ENCODE measurements at places on chromosomes 4 and X.

- DNase-seq = no peak
Observed at GRCh38 chr4:118683513-118683912, 1.7 kb upstream of the METTL14 start.

DNA sequence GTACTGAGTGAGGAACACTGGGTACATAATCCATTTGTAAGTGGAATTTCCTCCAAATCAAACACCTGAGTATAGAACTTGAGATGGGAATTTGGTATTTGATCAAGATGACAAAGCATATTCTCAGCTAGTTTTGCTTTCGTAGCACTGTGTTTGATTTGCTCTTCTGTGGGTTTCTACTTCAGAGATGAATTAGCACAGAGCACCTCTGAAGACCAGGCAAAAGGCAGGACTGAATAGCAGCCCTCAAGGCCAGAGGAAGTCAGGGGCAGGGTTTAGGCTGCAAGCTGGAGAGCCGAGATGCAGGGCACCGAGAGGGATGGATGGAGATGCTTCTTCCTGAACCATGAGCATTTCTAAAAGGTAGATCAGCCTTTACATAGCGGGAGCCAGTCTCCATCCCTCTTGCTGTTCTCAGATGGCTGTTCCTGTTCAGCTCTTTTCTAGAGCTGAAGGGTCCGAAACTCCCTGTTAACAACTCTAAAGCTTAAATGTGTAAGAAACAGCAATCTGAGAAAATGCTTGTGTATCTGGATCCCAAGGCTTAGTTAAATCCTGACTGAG, 10.8 kb downstream of the ZFP42 start:
- no peak for DNase-seq

DNA sequence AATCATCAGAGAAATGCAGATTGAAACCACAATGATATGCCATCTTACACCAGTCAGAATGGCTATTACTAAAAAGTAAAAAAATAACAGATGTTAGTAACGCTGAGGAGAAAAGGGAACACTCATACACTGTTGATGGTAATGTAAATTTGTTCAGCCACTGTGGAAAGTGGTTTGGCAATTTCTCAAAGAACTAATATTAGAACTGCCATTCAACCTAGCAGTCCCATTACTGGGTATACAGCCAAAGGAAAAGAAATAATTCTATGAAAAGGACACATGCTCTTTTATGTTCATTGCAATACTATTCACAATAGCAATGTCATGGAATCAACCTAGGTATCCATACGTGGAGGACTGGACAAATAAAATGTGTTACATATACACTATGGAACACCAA, 566.3 kb downstream of the STPG2 start:
- DNase-seq = no peak

GRCh38 chrX:109974906-109975655, 27.8 kb upstream of the TMEM164 start:
- no peak for DNase-seq

GRCh38 chr4:73066928-73067327, 2.6 kb downstream of the COX18 start:
- no peak for DNase-seq

GRCh38 chr4:1180663-1181062, 8.3 kb upstream of the SPON2 start:
- no peak for DNase-seq

DNA sequence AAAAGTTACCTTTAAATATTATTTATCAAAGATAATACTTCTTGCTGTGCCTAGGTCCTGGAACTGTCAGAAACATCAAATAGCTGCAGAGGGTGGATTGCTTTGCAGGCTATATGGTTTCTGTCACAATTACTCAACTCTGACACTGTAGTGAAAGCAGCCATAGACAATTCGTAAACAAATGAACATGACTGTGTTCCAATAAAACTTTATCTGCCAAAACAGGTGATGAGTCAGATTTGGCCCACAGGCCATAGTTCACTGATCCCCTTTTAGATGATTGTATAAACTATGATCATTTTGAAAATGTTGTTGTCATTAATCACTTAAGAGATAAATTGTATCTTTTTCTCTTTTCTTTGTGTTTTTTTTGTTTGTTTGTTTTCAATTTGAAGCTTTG, 8.4 kb upstream of the MEPE start:
- DNase-seq = no peak

- no peak for DNase-seq
Observed at GRCh38 chrX:19650996-19651395, 135.7 kb upstream of the MAP3K15 start.

DNA sequence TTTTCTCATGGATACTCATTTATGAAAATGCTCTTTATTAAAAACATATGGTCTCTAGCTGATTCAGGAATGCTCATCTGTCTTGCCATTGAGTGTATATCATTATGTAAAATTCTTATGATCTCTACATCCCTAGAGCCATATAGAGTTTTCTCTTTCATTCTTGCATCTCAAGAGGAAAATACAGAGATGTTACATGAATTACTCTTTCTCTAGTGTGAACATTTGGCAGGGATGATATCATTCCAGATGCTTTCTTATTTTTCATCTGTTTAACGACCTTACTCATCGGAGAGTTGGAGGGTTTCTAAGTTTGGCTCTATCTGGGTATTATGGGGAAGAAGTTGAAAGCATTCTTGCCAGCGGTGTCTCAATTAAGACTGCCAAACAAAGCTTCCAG, 202.9 kb upstream of the SLC7A11 start:
- DNase-seq = no peak

- no peak for DNase-seq
Observed at GRCh38 chrX:10769195-10769594, 148.8 kb upstream of the MID1 start.

DNA sequence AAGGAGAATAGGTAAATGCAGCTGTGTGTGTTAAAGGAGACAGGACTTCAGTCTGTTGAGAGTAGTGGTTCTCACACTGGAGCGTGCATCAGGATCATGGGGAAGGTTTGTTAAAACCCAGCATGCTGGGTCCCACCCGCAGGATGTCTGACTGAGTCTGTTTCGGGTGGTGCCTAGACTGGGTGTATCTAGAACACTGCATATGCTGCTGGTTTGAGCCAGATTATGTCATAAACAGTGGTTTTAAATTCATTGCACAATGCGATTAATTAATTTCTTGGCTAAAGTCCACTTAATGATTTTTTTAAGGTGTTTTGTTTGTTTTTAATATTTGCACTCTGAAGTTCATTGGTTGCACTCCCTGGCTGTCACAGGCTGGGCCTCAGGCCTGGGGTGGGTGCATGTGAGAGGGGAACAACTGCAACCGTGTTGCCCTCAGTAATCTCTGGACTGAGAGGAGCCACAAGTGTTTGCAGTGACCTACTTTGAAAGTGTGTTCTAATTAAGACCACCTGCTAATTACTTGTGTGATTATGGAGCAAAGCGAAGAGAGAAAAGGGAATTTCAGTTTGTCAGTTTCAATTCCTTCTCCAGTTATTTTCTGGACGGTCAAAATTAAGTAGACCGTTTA, 8.3 kb downstream of the HCCS start:
- DNase-seq = no peak

DNA sequence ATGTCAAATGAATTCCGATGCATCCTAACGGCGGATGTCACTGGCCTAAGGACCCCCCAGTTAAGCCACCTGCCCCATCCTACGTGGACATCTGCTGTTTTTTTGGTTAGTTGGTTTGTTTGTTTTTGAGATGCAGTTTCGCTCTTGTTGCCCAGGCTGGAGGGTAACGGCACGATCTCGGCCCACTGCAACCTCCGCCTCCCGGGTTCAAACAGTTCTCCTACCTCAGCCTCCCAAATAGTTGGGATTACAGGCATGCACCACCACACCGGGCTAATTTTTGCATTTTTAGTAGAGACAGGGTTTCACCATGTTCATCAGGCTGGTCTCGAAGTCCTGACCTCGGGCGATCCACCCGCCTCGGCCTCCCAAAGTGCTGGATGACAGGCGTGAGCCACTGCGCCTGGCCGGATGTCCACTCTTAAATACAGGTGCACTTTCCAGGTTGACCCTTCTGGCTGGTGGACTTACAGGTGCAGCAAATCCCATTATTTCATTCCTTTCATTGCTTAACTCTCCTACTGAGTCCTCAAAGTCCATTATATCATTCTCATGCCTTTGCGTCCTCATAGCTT, 206.2 kb downstream of the CRLF2 start:
- DNase-seq = no peak

DNA sequence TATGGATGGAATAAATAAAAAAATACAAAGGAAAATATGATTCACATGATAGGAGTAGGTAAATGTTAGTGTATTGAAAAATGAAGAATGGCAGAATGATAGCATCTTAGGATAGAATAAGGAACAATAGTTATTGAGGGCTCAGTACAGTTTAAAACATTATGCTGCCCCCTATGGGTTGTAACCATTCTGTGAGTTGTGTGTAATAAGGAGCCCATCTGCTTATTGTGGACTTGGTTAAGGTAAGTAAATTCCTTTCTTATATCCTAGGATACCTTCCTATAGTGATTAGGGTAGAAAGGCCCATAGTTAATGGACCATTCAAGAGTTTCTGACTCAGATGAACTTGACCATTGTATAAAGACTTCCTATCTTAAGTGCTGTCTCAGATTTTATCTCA, 195.8 kb downstream of the PDHA2 start:
- no peak for DNase-seq

DNA sequence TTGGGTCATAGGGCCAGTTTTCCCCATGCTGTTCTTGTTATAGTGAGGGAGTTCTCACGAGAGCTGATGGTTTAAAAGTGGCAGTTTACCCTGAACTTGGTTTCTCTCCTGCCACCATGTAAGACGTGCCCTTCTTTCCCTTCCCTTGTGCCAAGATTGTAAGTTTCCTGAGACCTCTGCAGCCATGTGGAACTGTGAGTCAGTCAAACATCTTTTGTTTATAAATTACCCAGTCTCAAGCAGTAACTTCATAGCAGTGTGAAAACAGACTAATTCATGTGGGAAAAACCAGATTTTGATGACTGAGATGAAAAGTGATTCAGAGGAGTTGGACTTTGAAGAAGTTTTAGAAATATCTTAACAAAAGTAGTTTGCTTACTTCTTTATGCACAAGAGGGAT, 101.4 kb downstream of the ARHGAP10 start:
- DNase-seq = no peak

DNA sequence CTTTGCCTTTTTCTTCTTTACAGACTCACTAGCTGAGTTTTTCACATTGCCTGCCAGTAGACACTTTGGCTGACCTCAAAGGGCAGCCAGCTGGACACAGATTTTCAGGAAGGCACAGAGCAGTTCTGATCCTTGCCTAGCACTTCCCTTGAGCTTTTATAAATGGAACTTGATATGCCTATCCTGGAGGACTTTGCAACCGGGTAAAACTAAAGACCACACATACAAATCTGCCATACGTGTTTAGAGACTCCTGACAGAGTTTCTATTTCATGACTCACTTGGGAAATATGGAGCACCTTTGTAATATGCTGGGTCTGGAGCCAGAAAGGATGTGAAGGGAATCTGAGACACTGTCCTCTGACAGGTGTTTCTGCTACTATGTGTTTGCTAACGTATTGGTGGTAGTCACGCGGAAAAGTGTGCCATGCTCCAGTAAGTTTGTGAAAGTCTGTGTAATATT, 56.7 kb upstream of the RASSF6 start:
- DNase-seq = no peak

GRCh38 chrX:15334561-15334960, 762 bp downstream of the PIGA start:
- no peak for DNase-seq

DNA sequence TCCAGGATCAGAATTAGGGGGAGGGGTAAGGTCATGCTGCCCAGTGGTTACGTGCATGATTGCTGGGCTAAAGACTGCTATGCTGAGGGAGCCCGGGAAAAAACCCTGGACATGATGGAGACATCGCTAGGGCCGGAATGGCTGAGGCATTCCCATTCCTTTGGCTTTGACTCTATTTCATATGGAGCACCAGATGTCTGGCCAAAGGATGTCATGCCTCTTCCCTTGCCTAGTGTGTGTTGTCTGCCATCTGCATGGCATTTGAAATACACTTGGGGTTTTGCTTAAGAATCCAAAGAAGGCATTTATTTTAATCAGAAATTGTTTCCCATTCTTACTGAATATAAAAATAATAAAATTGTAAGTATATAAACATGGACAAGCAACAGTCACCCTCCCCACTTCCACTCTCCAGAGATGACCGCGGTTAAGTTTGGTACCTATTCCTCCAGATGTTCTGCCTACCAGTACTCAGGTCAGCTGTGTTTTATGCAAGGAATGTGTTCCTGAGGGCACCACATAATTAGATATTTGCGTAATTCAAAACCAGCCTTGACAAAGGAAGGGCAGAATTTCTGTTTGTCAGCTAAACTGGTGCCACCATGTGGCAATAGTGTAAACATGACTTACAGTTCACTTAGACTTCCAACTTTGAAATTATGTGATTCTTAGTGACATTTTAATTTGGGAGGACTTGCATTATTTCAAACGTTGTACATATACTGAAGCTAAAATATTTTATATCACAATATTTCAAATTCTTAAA, 105.9 kb downstream of the CT47B1 start:
- no peak for DNase-seq

- no peak for DNase-seq
Observed at GRCh38 chr4:145041378-145041777, 56.6 kb downstream of the ANAPC10 start.

DNA sequence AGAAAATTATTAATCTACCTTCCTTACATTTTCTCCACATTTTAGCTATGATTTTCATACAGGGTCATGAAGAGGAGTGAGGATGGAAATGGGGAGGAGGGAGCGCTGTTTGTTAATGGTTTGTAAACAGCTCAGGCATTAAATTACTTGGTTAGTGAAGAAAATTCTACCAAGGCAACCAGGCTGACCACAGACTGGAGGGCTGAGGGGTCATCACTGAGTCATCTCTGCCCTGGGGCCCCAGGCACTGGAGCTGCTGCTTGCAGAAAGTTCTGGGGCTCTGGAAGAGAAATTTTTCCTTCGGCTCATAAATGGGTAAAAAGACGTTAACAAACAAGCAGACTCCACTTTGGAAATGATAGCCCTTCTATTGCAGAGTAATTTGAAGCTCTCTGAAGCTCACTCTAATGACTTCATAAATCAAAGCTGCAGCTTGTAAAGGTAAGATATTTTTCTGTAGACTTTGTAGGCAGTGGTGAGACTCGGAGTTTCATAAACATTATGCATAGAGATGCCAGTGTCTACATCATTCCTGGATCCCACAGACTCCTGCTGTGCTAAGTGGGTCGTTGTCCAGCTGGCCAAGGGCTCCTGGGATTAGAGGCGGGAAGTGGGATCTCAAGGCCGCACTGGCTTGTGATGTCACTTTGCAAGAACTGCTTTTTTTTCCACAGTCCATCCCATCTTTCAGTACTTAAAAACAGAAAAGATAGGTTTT, 159.6 kb downstream of the PTTG2 start:
- DNase-seq = no peak

DNA sequence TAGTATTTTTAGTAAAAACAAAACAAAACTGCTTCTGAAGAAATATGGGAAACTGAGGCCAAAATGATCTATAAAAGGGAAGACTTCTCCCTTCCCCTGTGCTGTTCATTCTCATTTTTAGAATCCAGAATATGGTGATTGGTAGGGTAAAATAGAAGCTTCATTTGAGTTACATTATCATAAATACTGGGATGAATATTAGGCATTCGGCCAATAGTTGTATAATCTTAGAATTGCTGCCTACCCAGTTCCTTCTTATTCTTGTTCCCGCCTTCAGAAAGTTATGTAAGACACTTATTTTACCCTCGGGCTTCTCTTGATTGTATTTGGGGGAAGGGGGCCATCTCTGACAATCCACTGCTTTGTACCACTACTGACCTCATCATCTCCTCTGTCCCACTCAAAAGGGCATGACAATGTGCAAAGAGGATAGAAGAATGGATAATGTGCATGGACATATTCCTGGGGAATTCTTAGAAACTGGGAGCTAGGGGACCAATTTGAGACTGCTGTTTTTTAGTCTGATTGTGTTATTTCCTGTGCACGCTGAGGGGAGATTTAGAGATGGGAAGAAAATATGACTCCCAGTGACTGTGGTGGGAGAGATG, 588 bp downstream of the ART3 start:
- no peak for DNase-seq

All from stimulated activated CD8-positive, alpha-beta memory T cell treated with anti-CD3 and anti-CD28 coated beads, Interleukin-2, amount 100 ng/mL, for 1 hour (primary cell).